ENCODE measurements at places on chromosomes 16 and 17.

- peaks cover 15% of the 10 kb centered on the region for H3K27me3 ChIP-seq
- peak overlapping the region; percentile 91 for H3K27ac ChIP-seq
- H3K36me3 ChIP-seq = no peaks in the 10 kb centered on the region
- DNase-seq = peak; percentile 96
- H3K4me3 ChIP-seq = no peak overlapping the region
Measured at GRCh38 chr16:86951831-86952598, 365.2 kb downstream of the C16orf95 start.

GRCh38 chr16:8675183-8676159, 1.1 kb downstream of the ABAT start:
- H3K4me1 ChIP-seq = peaks cover 13% of the 10 kb centered on the region
- no peak for DNase-seq
- peaks cover 30% of the 10 kb centered on the region for H3K27me3 ChIP-seq
- H3K36me3 ChIP-seq = no peaks in the 10 kb centered on the region
- no peak overlapping the region for H3K27ac ChIP-seq
- H3K4me3 ChIP-seq = peak overlapping the region; percentile 89

GRCh38 chr17:82237746-82238471, 9.1 kb downstream of the SLC16A3 start:
- H3K4me1 ChIP-seq = peaks cover 93% of the 10 kb centered on the region
- no peaks in the 10 kb centered on the region for H3K27me3 ChIP-seq
- no peak overlapping the region for H3K27ac ChIP-seq
- peaks cover 87% of the 10 kb centered on the region for H3K36me3 ChIP-seq
- H3K4me3 ChIP-seq = no peak overlapping the region

GRCh38 chr16:2482708-2483534, 8.0 kb downstream of the TBC1D24 start:
- peak; percentile 28 for DNase-seq
- H3K27ac ChIP-seq = no peak overlapping the region
- no peaks in the 10 kb centered on the region for H3K27me3 ChIP-seq
- peak overlapping the region; percentile 72 for H3K4me3 ChIP-seq

GRCh38 chr16:80996688-80997138, 10.0 kb downstream of the CMC2 start:
- H3K4me3 ChIP-seq = no peak overlapping the region
- no peaks in the 10 kb centered on the region for H3K4me1 ChIP-seq
- DNase-seq = no peak
- no peak overlapping the region for H3K27ac ChIP-seq
- no peaks in the 10 kb centered on the region for H3K27me3 ChIP-seq

DNA sequence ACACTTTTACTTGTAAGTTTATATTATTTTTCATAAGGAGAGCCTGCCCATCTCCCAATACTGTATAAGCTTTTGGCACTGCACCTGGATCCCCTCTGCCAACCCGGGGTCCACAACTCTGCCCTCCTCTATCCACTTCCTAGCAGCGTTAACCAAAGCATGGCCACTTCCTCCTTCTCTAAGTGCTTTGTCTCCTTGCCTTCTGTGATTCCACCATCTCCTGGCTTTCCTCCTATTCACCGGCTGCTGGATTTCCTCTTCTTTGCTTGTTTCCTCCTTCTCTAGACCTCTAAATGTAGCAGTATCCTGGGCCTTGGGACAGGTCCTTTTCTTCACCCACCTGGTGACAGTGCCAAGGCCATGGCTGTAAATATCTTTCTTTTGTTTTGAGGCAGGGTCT, 20.0 kb upstream of the WFIKKN2 start:
- H3K4me1 ChIP-seq = peaks cover 10% of the 10 kb centered on the region
- no peak for DNase-seq
- H3K27ac ChIP-seq = no peak overlapping the region
- peaks cover 22% of the 10 kb centered on the region for H3K27me3 ChIP-seq
- no peak overlapping the region for H3K4me3 ChIP-seq

GRCh38 chr16:64823481-64824075, 298.3 kb downstream of the CDH11 start:
- no peak for DNase-seq
- no peak overlapping the region for H3K27ac ChIP-seq
- H3K4me3 ChIP-seq = no peak overlapping the region
- no peaks in the 10 kb centered on the region for H3K36me3 ChIP-seq

DNA sequence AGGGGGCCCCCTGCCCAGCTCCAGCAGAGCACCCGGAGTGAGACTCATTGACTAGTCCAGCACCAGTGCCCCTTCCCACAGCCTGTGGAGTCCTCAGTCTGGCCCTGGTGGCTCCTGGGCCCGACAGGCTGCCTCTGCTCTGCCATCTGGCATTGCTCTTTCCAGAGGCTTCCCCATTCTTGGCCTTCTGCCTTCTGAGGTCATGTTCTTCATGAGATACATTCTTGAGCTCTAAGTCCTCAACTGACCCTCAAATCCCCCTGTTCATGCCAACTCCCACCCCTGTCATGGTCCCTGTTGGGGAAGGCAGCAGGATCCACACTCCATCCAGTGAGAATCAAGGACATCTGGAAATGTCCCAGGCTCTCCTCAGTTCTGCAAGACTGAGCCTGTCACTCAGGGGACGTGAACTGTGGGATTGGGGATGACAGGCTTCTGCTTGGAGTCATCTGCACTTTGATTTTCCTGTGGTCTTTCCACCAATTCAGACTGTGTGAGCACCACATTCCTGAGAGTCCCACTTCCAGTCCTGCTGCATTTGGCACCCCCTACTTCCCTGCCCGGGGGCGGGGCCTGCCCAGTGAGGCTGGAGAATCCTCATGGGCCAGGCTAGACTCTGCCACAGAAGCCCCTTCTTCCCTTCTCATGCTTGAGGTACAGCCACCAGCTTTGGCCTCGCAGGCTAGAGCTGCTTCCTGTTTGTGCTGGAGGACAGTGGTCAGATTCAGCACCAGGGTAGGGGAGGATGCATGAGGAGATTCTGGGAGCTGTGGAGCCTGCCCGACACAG, 2.7 kb downstream of the TRPV2 start:
- H3K4me3 ChIP-seq = no peak overlapping the region
- peaks cover 44% of the 10 kb centered on the region for H3K4me1 ChIP-seq

GRCh38 chr17:79049821-79050220, 24.8 kb upstream of the ENGASE start:
- no peak overlapping the region for H3K27ac ChIP-seq
- peaks cover 4% of the 10 kb centered on the region for H3K4me1 ChIP-seq
- DNase-seq = no peak
- H3K36me3 ChIP-seq = no peaks in the 10 kb centered on the region
- peaks cover 14% of the 10 kb centered on the region for H3K27me3 ChIP-seq

GRCh38 chr16:85908889-85909589, 10.1 kb downstream of the IRF8 start:
- no peak for DNase-seq
- no peak overlapping the region for H3K27ac ChIP-seq
- peaks cover 53% of the 10 kb centered on the region for H3K27me3 ChIP-seq
- peaks cover 2% of the 10 kb centered on the region for H3K4me1 ChIP-seq
- H3K4me3 ChIP-seq = no peak overlapping the region
- H3K36me3 ChIP-seq = no peaks in the 10 kb centered on the region
